ENCODE measurements at places on chromosomes 4 and X.

- H3K4me1 ChIP-seq: no peaks in the 10 kb centered on the region
- DNase-seq: no peak
- H3K4me3 ChIP-seq: no peak overlapping the region
- no peak overlapping the region for H3K27ac ChIP-seq
- H3K36me3 ChIP-seq: no peaks in the 10 kb centered on the region
- H3K27me3 ChIP-seq: peaks cover under 1% of the 10 kb centered on the region
These were observed 16.8 kb downstream of the ARHGAP6 start for GRCh38 chrX:11648705-11649519.

DNA sequence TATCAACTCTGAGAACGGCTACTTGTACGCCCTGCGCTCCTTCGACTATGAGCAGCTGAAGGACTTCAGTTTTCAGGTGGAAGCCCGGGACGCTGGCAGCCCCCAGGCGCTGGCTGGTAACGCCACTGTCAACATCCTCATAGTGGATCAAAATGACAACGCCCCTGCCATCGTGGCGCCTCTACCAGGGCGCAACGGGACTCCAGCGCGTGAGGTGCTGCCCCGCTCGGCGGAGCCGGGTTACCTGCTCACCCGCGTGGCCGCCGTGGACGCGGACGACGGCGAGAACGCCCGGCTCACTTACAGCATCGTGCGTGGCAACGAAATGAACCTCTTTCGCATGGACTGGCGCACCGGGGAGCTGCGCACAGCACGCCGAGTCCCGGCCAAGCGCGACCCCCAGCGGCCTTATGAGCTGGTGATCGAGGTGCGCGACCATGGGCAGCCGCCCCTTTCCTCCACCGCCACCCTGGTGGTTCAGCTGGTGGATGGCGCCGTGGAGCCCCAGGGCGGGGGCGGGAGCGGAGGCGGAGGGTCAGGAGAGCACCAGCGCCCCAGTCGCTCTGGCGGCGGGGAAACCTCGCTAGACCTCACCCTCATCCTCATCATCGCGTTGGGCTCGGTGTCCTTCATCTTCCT, 2.7 kb downstream of the PCDH10 start:
- no peak for DNase-seq
- no peak overlapping the region for H3K4me3 ChIP-seq
- H3K27me3 ChIP-seq: peaks cover 48% of the 10 kb centered on the region

DNA sequence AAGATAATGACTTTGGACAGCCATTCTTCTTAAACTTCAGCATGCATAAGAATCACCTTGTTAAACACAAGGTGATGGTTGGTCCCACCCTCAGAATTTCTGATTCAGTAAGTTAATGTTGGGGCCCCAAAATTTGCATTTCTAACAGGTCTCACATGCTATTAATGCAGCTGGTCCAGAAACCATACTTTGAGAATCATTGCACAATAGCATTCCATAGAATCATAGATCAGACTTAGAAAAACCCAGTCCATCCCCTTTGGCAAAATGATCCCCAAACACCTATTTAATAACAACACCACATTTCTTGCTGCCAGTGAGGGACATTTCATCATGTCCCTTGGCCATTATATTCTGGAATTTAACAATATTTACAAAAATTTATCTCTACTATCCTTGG, 6.2 kb upstream of the MGAT4D start:
- no peak for DNase-seq
- H3K4me1 ChIP-seq: no peaks in the 10 kb centered on the region
- H3K27me3 ChIP-seq: peaks cover 53% of the 10 kb centered on the region
- H3K4me3 ChIP-seq: no peak overlapping the region

DNA sequence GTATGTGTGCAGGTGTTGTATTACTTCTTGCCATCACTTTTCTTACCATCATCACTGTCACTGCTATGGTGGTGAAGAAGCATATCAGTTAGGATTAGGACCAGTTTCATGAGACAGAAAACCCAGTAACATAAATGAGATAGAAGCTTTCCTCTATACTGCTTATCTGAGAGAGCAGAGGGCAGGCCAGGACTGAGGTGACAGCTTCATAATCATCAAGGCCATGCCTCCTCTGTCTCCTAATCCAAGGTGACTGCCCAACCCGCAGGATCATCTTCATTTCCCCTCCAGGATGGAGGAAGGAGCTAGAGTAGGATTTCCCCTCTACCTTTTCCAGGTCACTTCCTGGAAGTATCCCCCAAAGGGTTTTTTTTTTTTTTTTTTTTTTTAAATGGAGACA, 35.4 kb downstream of the TMEM131L start:
- H3K4me3 ChIP-seq: no peak overlapping the region
- H3K4me1 ChIP-seq: peaks cover 85% of the 10 kb centered on the region
- H3K27ac ChIP-seq: no peak overlapping the region
- peaks cover 61% of the 10 kb centered on the region for H3K36me3 ChIP-seq

DNA sequence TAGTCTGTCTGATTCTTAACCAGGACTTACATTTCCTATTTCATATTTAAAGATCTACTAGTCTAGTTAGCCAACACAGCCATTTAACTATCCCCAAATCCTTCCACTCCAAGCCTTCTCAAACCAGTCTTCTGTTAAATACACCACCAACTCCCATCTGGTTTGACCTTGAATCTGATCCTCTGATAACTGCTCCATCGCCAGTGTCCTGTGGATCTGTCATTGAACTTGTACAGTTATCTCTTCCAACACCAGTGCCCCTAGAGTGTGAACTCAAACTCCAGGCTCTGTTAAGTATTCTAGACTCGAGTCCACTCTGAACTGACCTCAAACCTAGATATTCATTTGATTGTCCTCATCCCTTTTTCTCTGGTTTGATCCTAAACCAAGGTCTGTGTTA, 14.4 kb downstream of the WDR13 start:
- no peak for DNase-seq
- no peak overlapping the region for H3K4me3 ChIP-seq
- no peaks in the 10 kb centered on the region for H3K27me3 ChIP-seq

GRCh38 chrX:118468122-118468521, 27.5 kb upstream of the DOCK11 start:
- H3K36me3 ChIP-seq: no peaks in the 10 kb centered on the region
- no peak overlapping the region for H3K27ac ChIP-seq
- no peaks in the 10 kb centered on the region for H3K27me3 ChIP-seq
- H3K4me3 ChIP-seq: no peak overlapping the region
- DNase-seq: no peak
- H3K4me1 ChIP-seq: no peaks in the 10 kb centered on the region

DNA sequence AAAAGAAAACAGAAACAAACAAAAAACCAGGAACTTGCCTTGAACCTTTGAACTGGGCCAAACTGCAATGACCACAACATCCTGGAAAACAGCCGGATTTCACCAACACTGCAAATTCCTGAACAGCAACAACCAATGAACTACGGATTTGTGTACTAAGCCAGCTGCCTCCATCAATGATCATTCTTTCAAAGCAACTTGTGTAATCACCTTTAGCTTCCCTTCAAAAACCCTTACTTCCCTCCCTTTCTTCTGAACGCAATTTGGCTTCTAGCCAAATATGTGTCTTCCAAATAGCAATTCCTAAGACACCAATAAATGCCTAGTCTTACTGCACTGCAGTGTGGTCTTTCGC, 98.5 kb upstream of the FAM47C start:
- H3K4me1 ChIP-seq: no peaks in the 10 kb centered on the region
- H3K27ac ChIP-seq: no peak overlapping the region
- no peak overlapping the region for H3K4me3 ChIP-seq
- no peaks in the 10 kb centered on the region for H3K36me3 ChIP-seq
- no peaks in the 10 kb centered on the region for H3K27me3 ChIP-seq

- no peak for DNase-seq
- H3K27me3 ChIP-seq: no peaks in the 10 kb centered on the region
- no peaks in the 10 kb centered on the region for H3K36me3 ChIP-seq
- no peak overlapping the region for H3K4me3 ChIP-seq
- no peaks in the 10 kb centered on the region for H3K4me1 ChIP-seq
These were observed 286.1 kb downstream of the CHIC1 start for GRCh38 chrX:73849073-73849472.

DNA sequence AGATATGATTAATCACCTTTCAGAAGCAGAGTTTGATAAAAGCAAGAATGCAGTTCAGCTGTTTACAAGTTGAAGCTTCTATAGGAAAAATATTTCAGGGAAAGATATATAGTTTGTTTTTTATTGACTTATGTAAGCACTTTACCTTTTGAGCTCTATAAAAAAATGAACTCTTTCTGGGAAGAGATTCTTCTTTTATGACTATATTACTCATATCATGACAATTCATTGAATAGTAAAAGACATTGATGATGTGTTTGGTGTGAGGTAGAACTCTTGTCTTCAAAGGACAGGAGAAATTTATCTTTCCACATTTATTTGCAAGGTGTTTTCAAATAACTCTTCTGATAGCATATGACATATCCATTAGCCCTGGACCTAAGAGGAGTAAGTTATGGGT, 156.6 kb downstream of the SLC4A4 start:
- H3K36me3 ChIP-seq: no peaks in the 10 kb centered on the region
- H3K4me3 ChIP-seq: no peak overlapping the region
- no peak overlapping the region for H3K27ac ChIP-seq
- H3K27me3 ChIP-seq: no peaks in the 10 kb centered on the region
- no peaks in the 10 kb centered on the region for H3K4me1 ChIP-seq
- no peak for DNase-seq

- no peak overlapping the region for H3K4me3 ChIP-seq
- no peak for DNase-seq
- no peak overlapping the region for H3K27ac ChIP-seq
- peaks cover 4% of the 10 kb centered on the region for H3K27me3 ChIP-seq
These were observed 43.4 kb downstream of the SHROOM2 start for GRCh38 chrX:9829308-9830267.

- H3K27ac ChIP-seq: no peak overlapping the region
- H3K27me3 ChIP-seq: peaks cover 4% of the 10 kb centered on the region
- no peak for DNase-seq
- H3K4me3 ChIP-seq: no peak overlapping the region
- H3K4me1 ChIP-seq: no peaks in the 10 kb centered on the region
These were observed 17.8 kb downstream of the ANXA3 start for GRCh38 chr4:78569306-78569821.

DNA sequence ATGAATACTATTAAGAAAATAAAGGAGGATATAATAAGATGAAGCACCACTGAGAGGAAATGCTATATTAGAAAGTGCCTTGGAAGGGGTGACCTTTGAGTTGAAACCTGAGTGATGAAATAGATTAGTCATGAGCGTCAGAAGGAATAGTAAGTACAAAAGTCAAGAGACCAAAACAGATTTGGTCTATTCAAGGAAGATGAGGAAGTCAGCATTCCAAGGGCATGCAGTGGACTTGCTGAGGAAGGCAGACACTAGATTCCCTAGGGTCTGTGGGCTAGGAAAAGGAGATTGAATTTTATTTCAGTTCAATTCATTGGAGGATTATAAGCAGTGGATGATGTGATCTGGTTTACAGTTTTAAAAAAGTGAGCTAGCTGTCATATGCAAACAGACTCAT, 73.0 kb upstream of the WDFY3 start:
- H3K36me3 ChIP-seq: no peaks in the 10 kb centered on the region
- H3K4me3 ChIP-seq: no peak overlapping the region
- DNase-seq: no peak
- H3K27ac ChIP-seq: no peak overlapping the region
- no peaks in the 10 kb centered on the region for H3K4me1 ChIP-seq

DNA sequence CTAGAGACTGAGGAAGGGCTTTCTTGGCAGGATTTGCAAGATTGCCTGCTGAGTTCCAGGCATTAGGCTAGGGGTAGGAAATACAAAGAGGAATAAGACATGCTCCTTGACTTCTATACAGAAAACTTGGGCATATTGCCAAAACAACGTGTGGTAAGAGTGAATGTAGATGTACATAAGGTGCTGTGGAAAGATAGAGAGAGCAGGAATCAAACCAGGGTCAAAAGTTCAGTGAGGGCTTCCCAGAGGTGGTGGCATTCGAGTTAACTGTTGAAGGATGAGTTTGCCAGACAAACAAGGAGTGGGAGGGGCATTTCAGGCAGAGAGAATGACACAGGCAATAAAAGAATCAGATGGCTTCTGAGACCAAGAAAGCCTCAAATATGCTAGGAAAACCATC, 187.9 kb downstream of the KDR start:
- no peak overlapping the region for H3K4me3 ChIP-seq
- H3K36me3 ChIP-seq: no peaks in the 10 kb centered on the region
- no peak for DNase-seq
- peaks cover 5% of the 10 kb centered on the region for H3K27me3 ChIP-seq
- H3K4me1 ChIP-seq: peaks cover 21% of the 10 kb centered on the region
- no peak overlapping the region for H3K27ac ChIP-seq

GRCh38 chr4:128009428-128009827, 44.2 kb downstream of the ABHD18 start:
- peaks cover 36% of the 10 kb centered on the region for H3K36me3 ChIP-seq
- H3K27ac ChIP-seq: no peak overlapping the region
- no peaks in the 10 kb centered on the region for H3K27me3 ChIP-seq

DNA sequence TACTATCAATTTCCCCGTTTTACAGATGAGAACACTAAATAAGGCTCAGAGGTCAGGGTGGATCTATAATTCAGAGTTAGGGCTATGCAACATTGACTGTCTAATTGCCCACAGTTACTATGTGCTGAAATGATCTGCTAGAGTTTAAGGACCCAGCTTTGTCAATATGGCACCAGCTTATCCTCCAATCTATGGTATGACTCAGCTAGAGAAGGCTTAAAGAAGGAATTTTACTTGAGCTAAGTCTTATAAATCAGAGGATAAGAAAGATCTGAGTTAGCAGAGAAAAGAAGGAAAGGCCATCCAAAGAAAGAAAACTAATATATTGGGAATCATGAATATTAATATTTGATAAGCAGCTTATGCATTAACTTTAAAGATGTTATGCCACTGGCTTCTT, 78.1 kb downstream of the ASB9 start:
- no peak overlapping the region for H3K27ac ChIP-seq
- no peaks in the 10 kb centered on the region for H3K36me3 ChIP-seq
- no peak overlapping the region for H3K4me3 ChIP-seq
- DNase-seq: no peak
- no peaks in the 10 kb centered on the region for H3K4me1 ChIP-seq

DNA sequence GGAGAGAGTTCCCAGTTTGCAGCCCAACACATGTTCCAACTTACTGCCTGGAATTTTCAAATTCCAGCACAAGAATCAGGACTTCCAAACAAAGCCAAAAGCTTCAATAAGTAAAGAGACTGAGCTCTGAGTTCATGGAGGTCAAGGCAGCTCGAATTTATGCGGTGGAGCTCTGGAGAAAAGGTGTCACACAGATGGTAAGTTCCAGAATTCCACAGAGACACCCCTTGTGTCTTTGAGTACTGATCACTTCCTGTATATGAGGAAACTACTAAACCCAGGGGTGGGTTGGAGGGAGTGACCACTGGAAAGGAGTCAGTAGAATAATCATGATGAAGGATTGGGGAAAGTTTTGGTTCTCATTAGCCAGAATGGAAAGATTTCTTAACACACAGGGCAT, 118.5 kb upstream of the GUCY1A1 start:
- H3K27ac ChIP-seq: no peak overlapping the region
- no peak for DNase-seq
- no peaks in the 10 kb centered on the region for H3K27me3 ChIP-seq
- H3K4me1 ChIP-seq: no peaks in the 10 kb centered on the region
- H3K4me3 ChIP-seq: no peak overlapping the region
- no peaks in the 10 kb centered on the region for H3K36me3 ChIP-seq

DNA sequence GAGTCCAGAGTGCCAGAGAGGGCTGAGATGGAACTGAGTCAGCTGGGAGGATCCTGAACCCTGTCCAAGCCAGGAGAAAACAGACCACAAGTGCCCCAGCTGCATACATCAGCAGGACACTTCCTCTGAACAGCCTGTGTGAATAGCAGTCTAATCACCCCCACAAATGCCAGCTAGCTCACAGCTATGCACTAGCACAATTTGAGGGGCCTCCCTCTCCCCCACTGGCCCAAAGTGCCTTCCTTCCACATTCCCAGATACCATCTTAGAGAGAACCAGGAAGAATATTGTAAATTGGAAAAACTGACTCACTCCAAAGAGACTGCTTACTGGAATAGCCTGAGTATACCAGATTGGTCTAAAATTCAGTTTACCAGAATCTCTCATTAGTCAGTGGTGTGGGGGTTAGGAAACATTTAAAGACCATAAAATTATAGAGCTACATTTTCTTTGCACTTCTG, 292.6 kb upstream of the KLF3 start:
- no peaks in the 10 kb centered on the region for H3K27me3 ChIP-seq
- H3K36me3 ChIP-seq: no peaks in the 10 kb centered on the region
- H3K4me1 ChIP-seq: peaks cover 3% of the 10 kb centered on the region
